LNCaP clone FGC (cell line): ENCODE measurements at places on chromosomes 3 and 15.

- DNase-seq = no peak
These were observed 36.9 kb downstream of the THRB start for GRCh38 chr3:24457719-24458118.

DNA sequence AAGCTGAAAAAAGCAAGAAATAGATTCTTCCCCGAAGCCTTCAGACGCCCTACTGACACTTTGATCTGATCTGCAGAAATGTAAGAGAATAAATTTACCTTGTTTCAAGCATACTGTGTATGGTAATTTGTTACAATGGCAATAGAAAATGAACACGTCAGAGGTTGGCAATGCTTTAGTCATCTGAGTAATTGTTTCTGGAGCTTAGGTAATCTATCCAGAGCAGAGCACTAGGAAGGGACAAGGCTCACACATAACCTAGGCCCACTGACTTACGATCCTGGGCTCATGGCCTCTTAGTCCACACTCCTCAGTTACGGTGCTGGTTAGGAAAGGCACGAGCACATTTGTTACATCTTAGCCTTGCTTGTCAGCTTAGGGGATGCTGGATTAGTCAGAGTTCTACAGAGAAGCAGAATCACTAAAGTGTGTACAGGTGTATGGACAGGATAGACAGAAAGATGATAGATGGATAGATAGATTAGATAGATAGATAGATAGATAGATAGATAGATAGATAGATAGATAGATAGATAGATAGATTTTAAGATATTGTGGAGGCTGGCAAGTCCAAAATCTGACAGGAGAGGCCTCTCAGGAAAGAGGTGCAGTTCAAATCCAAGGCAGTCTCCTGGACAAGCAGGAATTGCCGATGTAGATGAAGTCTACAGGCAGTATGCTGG, 46.8 kb upstream of the TBC1D23 start:
- DNase-seq = no peak

DNA sequence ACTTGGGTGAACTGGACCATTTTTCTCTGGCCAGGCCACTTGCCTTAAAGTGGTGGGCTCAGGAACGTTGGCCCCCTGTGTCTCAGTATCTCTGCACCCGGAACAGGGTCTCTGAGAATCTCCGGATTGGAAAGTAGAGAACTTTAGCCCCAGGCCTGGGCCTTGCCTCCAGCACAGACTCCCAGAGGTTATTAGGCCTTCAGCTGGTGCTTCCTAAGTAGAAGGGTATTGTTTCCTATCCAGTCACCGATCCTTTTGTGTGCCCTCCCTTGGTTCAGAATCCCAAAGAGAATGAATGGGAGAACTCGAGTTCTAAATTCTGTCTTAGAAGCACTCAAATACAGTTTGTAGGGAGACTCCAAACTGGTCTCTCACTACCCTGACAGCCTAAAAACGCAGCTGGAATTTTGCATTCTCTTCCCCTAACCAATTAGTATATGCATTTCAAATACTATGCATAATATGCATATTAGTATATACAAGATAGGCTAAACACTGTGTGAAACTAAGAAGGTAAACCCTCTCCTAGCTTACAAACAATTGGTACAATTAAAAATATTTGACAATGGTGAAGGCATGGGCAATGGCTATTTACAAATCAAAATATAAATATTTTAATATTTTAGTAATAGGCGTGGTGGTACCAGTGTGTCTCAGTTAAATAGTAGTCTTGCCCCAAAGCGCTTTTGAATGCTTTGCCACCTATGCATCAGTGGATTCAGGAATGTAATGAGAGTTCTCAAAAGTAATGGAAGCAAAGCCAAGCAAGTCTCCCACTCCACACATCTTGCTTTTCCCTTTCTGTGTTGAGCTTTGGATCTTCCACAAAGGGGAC, 48.5 kb upstream of the SLC4A7 start:
- DNase-seq = no peak

GRCh38 chr3:13277196-13277813, 142.8 kb downstream of the NUP210 start:
- DNase-seq = no peak

DNA sequence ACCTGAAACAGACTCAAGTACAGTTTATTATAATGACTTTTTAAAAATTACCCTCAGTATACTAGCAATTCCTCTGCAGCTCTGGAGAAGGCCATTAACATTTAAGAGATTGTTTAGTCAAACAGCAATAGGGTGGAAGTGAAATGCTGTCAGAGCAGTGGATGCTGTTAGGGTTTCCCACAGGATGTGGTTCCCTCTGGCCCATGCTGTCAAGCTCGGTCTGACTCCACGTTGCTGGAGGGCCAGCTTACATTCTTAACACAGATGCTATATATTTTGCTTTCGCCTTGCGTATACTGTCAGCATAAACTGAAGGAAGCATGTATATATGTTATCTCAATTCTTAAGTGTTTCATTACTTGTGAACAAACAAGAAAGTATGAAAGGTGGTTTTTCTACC, 231.1 kb upstream of the COL8A1 start:
- DNase-seq = no peak
